Fibroblast of skin of abdomen (primary cell): ENCODE measurements at places on chromosomes 3 and 15.

- peak; percentile 23 for DNase-seq
Measured at GRCh38 chr15:73870700-73871408, 2.5 kb upstream of the TBC1D21 start.

DNA sequence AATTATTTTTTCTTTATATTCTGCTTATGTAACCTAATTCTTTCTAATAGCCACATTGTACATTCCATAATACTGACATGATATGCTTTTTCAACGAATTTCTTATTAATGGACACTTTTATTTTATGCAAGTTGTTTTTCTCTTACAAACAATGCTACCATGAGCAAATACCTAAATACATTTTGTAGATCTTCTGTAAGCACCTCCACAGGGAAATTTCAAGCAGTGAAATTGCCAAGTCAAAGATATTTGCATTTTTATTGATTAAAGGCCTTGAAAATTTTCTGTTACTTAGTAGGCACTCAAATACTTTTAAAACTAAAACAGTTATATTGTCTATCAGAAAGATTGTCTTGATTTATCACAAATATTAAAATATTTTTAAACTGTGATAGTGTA is 79.6 kb upstream of the C3orf49 start:
- no peak for DNase-seq

- DNase-seq: no peak
Measured at GRCh38 chr3:49775538-49775937, 10.8 kb downstream of the IP6K1 start.

DNA sequence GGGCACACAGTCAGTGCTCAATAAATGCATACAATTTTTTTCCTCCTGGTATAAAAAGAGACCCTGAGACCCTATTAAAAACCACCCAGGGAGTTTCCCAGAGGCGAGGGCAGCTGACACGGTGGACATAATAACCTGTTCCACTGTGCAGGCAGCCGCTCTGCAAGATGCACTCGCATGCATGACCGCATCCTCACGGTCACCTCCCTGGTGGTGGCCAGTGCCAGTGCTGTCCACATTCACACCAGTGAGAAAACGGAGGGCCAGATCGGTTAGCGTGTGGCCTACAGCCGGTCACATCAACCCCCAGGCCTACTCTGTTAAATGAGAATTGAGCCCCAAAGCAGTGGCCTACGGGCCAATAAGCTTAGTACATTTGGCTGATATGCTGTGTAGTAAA is 24.8 kb downstream of the SH3BP5 start:
- DNase-seq: no peak

DNA sequence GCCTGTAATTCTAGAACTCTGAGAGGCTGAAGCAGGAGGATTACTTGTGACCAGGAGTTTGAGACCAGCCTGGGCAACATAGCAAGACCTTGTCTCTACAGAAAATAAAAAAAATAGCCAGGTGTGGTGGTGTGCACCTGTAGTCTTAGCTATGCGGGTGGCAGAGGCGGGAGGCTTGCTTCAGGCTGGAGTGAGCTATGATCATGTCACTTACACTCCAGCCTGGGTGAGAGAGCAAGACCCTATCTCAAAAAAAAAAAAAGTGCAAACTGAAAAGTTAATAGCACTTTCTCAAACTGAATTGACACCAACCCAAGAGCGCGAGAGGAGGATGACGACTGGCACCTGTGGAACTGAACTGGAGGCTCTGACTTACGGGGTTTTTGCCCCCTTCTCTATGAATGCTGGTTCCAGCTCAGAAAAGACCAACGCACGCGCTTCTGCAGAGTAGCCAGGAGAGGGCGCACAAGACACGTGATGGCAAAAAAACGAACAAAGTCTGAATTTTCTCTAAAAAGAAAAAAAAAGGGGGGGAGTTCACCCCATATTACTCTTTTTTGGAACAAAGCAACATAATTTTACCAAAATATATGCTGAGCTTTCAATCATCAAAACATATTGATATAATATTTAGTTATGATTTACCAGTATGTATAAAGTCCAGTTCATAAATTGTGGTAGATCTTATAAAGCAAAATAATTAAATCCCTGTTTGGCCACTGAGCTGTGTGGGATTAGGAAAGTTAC is 23.7 kb downstream of the CFAP92 start:
- DNase-seq: peak; percentile 35

DNA sequence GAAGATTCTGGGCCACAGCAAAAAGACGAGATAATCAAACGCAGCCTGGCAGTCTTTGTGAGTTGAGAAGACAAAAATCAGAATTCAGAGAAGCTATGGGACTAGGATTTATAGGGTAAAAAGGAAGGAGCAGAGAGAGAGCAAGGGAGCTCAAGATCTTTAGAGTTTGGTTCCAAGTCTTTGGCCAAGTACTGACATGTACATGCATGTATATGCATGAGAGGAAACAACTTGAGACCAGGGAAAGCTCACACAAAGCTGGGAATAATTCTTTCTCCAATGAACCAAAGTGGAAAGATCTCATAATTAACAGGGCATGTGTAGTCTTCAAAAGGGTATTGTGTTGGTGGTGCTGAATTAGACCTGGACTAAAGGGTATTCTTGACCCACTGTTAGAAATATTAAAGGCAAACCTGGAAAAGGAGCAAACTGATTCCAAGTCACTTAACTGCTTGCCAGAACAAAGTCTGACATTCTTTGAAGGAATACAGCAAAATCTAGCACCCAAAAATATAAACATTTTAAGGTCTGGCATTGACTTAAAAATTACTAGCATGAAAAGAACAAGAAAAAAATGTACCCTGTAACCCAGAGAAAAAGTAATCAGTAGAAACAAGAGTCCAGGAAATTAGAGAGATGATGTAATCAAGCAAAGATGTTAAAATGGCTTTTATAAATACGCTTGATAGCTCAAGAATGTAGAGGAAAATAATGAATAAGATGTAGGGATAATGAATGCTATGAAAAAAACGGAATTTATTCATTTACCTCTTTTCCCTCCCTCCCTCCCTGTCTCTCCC is 226.0 kb upstream of the CGNL1 start:
- peak; percentile 51 for DNase-seq

DNA sequence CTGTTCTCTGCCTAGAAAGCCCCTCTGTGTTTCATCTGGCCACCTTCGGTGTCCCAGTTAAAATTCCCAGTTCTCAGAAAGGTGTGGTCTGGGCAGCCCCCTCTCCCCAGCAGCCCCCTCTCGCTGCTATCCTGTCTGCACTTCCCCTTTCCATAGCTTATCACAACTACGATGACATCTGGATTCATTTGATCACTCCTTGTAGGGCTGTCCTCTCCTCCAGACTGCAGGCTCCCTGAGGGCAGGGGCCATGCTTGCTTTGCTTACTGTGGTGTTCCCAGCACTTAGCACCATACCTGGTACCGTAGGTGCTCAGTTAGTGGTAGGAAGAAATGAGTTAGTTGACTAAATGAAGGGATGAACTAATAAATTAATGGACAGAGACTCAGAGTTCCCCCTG is 26.3 kb upstream of the GOLGA6C start:
- no peak for DNase-seq

- no peak for DNase-seq
Measured at GRCh38 chr15:70258369-70259027, 160.8 kb upstream of the TLE3 start.

GRCh38 chr3:14550651-14551611 is 10.8 kb upstream of the GRIP2 start:
- peak; percentile 24 for DNase-seq

DNA sequence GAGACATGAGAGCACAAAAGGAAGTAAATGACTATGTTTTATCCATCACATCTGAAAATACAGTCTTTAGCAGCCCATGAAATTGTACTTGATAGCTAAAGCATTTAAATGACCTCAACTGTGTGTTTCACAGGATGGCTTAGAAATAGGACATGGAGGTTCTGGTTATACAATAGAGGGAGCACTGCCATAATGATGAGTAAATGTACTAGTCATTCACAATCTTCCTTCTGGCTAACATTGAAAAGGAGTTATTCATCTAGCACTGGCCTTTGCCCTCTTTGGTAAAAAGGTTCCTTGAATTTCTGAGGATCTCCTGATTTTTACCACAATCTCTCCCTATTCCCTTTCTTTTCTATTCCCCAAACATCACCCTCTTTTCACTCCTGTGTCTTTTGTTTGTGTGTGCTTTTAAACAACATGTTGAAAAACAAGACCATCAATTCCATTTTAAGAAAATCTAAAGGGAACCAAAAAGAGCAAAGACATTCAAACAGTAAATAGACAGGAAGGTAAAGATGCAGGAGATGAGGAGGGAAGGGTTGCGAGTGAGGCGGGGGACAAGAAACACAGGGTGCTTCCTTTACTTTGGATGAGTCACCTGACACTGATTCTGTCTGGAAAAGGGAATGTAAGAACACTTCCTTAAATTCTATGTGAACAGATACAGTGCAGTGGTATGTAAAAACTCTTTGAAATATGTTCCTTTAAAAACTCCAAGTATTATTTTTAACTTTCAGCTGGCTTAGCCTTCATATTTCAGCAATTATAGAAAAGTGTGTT is 619.0 kb downstream of the MECOM start:
- DNase-seq: peak; percentile 62

DNA sequence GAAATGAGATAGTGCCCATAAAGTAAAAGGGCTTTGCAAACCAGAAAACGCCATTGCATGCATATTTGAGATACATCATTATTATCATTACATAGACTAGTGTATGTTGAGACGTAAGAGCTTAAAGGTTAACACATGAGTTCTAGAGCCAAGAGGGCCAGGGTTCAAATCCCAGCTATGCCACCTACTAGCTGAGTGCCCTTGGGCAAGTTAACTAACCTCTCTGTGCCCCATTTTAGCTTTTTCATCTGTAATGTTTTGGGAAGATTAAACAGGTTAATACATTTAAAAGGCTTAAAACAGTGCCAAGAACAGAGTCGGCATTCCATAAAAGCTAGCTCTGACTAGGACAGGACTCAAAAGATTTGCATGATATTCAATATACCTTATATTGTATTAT is 22.8 kb downstream of the IQSEC1 start:
- DNase-seq: no peak

- DNase-seq: no peak
Measured at GRCh38 chr3:195451373-195452015, 8.7 kb upstream of the ACAP2 start.

DNA sequence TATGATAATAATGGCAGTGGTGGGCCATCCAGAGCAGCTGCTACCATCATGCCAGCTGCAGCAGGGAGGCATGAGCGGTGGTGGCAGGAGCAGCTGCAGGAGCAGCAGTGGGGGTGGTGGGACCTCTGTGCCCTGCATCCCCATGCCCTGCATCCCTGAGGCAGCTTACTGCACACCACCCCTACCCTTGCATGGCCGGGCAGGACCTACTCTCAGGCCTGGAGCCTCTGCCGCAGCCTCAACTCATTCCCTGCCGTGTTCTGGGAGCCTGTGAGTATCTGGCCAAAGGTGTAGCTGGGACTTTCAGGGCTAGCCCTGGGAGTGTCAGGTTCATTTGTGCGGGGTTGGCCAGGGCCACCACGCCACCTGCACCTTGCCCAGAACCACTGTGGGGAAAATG is 3.3 kb upstream of the XCR1 start:
- DNase-seq: no peak

DNA sequence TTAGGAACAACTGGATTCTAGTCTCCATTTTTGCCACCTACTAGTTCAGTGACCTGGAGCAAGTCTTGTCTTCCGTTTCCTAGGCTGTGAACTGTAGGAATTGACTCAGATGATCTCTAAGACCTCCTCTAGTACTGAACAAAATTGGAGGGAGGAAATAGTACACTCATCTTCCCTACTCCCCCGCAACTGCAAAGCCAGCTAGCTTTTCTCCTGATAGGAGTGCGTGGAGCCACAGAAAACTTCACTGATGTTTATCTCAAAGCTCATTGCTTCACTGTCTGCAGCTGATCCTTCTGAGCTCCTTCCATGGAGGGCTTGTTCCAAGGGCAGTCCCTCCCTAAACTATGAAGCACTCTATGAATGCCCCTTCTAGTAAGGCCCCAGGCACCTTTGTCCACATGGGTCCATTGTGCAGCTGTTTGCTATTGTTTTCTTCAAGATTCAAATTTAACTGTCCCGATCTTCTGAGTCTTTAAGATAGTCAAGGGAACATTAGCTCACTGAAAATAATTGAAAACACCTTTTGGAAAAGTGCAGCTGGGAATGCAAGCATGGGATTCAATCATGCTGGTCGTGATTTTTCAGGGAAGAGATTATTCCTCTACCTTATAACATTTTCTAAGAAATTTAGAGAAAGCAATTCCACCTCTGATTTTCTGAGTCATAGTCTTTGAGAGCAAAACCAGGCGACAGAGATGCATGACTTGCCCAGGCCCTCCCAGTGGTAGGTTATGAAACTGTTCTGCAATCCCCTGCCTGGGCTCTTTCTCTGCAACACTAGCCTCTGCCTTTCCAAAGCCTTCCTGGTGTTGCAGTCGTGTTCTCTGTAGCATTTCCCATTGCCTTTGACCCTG is 24.3 kb downstream of the FILIP1L start:
- DNase-seq: peak; percentile 71

- DNase-seq: no peak
Measured at GRCh38 chr3:78665101-78665500, 1102.7 kb downstream of the ROBO1 start.

DNA sequence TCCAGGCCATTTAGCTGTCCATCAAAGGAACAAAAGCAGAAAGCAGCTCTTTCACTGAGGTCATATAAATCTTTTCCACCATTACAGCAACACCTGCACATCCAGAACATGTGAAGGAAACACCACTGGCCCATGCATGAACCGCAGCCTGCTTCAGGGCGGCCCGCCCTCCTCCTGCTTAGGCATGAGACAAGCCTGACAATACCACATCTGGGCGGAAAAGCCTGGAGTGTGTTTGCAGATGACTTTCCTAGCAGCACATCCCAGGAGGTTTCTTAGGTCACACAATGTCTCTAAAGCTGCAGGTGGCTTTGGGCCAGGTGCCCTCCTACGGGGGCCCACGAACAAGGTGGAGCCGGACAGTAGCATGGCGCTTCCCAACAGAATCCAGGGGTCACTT is 19.6 kb downstream of the CYFIP1 start:
- no peak for DNase-seq

DNA sequence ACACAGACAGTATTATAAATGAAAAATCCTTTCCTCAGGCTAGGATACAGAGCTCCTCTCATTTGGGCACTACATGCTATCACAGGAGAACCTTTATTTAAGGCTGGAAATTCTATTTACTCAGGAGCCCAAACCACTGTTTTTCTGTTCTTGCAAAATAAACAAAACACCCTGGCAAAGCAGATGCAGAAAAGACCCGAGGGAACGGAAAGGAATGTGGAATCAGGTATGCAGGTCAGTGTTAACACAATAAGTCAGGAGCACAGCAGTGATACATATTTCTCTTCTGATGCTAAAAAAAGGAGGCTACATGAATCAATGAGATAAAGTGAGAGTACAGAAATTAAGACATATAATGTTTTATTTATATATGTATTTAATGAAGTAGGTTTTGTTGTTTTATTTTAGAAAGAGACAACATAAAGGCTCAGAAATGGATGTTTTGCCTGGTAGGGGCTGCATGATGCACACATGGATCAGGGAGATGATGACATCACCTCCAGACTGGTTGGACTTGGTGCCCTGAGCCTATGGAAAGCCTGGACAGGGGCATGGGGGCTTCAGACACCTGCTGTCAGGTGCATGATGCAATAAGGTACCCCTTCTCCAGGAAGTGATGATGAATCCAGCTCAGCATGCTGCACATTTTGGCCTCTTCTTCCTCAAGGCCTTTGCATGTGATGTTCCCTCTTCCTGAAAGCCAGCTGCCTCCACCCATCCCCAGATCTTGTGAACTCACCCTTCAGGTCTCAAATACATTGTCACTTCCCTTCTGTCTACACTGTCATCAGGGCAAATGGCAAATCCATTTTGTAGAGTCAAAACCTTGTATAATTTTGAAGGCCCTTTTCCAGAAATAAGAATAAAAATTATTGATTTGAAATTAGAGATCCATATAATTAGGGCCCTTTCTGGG is 19.1 kb upstream of the RBP1 start:
- DNase-seq: no peak

- no peak for DNase-seq
Measured at GRCh38 chr3:45864760-45865519, 21.4 kb upstream of the CCR9 start.
